ENCODE measurements at places on chromosomes 16 and 17.

DNA sequence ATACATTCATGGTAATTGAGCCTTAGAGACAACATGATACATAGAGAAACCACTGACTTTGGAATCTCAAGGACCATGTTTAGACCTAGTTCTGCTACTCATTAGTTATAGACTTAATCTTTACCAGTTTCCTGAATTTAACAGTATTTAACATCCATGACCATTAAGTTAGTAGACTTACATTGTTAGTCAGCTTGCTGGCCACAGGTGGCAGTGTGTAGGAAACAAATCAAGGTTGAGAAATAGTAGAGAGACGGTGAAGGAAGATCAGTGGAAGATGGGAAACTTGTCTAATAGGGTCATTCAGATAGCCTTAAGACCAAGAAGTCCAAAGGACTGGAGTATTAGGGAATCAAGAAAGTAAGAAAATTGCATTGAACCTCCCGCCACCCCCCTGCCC, 31.0 kb downstream of the OMG start:
- DNase-seq: no peak

DNA sequence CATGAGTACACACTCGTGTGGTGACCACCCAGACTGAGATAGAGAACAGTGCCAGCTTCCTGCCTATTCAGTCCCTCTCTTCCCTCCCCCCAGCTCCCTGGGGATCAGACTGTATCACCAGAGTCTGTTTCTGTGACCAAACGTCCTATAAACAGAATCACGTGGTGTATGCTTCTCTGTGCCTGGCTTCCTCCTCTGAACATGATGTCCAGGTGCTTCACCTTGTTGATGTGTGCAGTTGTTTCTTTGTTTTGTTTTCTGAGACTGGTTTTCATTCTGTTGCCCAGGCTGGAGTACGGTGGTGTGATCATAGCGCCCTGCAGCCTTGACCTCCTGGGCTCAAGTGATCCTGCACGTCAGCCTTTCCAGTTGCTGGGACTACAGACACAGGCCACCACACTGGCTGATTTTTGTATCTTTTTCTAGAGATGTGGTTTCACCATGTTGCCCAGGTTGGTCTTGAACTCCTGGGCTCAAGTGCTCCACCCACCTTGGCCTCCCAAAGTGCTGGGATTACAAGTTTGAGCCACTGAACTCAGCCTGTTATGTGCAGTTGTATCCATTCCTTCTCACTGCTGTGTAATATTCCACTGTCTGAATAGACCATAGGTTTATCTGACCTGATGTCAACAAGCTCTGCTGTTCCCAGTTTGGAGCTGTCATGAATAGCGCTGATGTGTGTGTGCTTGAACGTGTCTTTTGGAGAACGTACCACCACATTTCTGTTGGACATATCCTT, 28.9 kb upstream of the PRM1 start:
- DNase-seq: no peak

DNA sequence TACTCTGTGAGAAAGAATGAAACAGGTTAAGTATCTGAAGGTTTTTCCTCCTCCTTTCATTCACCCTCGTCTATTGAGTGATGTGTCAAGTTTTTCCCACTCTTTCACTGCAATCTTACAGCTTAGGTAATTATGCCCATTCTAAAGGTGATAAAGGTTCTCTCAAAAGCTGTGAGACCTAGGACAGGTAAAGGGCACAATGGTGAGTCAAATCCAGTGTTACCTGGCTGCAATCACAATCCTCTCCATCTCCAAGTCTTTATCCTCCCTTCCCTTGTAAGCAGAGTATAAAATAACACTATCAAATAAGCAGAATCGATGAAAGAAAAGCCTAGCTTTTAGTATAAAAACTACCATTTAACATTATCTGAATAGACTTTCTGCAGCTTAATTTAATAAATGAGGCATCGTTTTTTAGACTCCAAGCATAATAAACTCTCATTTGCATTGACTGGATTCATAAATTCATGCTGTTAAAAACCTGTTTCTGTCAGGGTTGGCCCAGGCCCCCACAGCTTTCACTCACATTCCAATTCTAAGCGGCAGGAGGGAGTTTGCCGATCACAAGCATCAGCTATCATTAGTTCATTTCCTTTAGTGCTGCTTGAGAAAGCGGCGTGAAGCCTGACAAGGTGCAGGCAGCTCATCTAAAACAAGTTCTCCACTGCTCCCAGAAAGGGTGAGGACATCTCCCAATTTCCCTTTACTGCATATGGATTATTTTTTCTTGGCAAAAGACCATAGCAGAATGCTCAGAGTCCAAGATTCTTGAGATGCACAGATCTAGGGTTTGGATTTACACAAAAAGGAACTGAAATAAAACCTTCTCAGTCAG, 67.8 kb downstream of the CDH8 start:
- no peak for DNase-seq

GRCh38 chr17:17122781-17123483, 80.7 kb downstream of the MPRIP start:
- DNase-seq: no peak

DNA sequence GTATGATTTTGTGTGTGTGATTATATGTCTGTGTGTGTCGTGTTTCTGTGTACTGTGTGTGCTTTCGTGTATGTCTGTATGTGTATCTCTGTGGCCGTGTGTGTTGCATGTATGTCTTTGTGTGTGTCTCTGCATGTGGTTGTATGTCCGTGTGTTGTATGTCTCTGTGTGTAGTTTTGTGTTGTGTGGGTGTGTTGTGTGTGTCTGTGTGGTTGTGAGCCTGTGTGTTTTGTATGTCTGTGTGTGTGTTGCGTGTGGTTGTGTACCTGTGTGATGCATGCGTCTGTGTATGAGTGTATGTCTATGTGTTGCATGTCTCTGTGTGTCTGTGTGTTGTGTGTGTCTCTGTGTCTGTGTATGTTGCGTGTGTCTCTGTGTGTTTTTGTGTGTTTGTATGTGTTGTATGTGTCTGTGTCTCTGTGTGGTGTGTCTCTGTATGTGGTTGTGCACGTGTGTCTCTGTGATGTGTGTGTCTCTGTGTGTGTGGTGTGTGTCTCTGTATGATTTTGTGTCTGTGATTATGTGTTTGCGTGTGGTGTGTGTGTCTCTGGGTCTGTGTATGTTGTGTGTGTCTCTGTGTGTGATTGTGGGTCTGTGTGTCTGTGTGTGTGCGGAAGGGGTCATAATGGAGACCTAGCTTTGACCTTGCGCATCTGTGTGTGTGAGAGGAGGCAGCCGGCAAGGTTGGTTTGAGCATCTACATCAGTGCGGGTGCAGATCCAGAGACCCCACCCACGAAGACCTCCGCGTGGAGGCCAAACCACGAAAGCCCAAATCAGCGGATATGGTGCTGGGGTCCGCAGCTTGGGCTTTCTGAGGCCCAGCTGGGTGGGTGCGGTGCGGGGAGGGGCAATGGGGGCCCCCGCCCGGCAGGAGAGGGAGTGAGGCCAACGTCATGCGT, 212.6 kb upstream of the GSE1 start:
- no peak for DNase-seq
